ENCODE measurements at places on chromosomes 1 and 21.

GRCh38 chr1:110203021-110203661, 7.0 kb upstream of the KCNC4 start:
- no peak for DNase-seq

DNA sequence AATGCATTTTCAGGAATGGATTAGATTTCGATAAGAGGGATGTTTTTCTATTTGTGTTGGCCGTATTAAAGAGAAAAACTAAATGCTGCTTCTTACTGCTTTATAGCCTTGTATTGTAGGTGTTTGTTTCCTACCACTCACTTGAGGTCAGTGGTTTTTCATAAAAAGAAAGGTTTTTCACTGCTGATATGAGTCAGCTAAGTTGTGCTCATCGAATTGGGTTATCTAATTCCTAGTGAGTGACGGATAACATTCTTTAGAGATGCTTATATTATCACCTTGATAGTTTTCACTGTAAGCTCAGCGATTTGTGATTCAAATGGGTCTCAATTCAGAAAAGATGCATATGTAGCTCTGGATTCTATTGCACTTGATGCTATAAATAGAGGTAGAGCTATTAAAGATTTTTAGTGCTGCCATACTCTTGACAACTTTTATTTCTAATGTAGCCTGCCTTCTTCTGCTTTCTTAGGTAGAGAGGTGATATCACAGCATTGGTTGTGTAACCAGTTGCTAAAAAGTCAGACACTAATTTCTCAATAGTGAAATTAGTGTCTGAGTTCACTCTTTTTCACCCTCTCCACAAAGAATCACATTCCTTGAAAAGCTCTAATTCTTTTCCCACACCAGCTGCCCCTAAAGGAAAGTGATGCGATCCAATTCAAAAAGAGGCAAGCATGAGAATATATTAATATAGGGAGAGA, 180.0 kb downstream of the RASAL2 start:
- no peak for DNase-seq

DNA sequence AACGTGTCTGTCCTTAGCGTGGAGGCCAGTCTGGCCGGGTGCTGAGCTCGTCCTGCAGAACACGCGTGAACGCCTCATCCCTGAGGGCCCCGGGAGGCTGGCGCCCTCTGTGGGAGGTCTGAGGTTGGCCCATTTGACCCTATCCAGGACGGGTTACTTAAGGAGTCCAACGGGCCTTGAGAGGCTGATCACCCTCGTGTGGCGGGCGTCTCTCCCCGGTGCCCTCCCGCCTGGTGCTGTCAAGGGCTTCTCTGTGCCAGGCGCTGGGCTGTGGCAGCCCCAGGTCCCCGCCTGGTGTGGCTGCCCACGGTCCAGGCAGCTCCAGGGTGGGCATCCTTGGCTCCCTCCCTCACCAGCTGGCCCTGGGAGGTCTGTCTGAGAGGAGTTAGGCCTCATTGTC, 9.7 kb downstream of the SKI start:
- no peak for DNase-seq

GRCh38 chr1:171160211-171160610, 24.9 kb upstream of the FMO2 start:
- no peak for DNase-seq

DNA sequence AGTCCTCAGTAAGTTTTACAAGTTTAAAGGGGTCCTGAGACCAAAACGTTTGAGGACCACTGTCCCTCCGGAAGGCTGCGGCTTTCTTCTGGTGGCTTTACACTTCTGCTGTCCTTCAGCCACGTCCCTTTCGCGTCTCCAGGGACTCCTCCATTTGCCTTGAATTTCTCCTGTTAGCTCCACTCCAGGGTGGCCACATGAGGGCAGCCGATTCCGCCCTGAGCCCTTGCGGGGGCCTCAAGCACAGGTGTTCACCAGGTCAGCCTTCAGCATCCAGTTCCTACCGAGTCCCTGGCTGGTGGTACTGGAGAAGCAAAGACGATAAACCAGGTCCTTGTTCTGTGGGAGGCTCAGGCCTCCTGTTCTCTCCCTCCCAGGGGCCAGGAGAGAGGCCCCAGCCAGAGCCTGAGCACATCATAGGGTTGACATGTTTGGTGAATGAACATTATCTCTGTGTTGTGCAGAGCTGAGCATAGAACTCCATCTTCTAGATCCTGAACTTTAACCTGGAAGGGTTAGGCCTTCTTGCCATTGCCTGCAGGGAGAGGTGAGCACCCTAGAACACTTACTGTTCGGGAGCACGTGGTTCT, 27.4 kb upstream of the COQ8A start:
- DNase-seq: no peak

DNA sequence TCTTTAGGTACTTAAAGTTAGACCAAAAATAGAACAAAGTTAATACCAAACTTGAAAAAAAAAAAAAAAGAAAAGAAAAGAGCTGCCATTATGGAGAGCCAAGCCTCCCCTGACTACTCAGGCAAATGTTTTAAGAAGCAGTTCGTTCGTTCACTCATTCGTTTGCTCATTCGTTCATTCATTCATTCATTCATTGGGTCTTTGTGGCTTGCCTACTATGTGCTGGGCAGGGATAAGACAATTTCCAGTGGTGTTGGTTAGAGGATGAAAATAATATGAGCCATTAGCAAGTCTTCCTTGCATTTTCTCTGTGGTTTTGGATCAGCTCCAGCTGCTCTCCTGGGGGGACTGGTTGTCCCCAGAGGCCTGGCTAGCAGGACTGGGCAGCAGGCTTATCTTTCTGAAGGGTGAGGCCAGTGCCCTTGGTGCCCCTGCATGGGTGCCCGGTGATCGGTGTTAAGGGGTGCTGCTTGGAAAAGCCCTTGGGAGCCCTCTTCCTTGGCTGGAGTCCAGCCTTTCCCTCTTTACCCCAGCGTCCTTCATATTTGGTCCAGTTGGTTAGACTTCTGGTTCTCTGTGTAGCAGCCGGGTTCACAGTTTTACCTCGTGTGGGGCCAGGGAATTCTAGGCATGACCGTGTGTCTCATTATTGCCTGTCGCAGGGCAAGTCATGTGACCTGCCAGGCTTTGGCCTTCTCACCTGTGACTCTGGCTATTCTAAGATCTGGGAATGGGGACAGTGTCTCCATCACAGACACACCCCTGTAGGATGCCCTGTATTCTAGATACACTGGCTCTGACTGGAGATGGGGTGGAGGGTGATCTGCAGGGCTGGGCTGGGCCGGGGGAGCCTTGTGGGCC, 32.8 kb downstream of the LHX4 start:
- DNase-seq: no peak
